ENCODE measurements at places on chromosomes 16 and 17.
A peak's percentile ranks its signal among the peaks of the same experiment; 100 is the strongest.

DNA sequence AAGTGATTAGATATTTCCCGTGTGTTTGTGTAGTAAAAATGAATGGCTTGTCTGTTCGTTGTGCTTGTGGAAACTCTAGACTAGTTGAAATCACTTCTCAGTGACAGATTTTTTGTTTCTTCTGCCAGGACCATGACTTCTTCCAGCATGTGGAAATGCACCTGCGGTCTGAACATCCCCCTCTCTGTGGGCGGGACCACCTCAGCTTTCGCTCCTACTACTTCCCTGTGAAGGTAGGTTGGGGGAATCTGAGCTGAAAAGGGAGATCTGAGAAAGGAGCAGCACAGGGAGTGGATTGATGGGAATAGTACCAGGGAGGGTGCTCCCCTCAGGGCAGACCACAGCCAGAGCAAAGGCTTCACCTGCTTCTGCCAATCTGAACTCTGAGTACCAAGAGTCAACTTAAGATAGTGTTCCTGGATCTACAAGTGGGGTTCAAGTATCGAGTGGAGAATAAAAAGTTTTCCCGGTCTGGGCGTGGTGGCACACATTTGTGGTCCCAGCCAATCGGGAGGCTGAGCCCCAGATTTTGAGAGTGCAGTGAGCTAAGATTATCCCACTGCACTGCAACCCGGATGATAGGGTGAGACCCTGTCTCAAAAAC, 47.5 kb downstream of the SF3B3 start:
- DNase-seq = no peak

DNA sequence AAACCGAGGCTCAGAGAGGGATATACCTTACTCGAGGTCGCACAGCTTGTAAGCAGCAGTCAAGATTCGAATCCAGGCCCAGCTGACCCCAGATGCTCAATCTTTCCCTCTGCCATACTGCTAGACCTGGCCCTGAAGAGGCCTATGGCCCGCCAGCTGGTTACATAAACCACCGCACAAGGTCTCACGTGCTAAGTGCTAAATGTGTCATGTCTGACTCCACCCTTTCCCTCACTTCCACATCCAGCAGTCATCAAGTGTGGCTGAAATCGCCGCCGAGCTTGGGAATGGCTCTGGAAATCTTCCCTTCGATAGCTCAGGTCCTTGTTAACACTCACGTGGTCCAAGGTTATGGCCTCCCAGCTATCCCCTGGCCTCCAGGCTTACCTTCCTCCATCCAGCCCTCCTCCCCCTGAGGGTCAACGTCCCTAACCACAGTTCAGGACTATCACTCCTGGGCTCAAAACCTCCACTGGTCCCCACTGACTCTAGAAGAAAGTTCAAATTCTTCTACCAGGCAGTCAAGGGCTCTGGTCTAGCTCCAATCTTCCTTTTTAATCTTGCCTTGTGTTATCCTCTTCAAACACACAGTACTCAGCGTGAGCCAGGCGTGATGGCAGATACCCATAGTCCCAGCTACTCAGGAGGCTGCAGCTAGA, 3.5 kb downstream of the ZBTB4 start:
- DNase-seq = no peak

DNA sequence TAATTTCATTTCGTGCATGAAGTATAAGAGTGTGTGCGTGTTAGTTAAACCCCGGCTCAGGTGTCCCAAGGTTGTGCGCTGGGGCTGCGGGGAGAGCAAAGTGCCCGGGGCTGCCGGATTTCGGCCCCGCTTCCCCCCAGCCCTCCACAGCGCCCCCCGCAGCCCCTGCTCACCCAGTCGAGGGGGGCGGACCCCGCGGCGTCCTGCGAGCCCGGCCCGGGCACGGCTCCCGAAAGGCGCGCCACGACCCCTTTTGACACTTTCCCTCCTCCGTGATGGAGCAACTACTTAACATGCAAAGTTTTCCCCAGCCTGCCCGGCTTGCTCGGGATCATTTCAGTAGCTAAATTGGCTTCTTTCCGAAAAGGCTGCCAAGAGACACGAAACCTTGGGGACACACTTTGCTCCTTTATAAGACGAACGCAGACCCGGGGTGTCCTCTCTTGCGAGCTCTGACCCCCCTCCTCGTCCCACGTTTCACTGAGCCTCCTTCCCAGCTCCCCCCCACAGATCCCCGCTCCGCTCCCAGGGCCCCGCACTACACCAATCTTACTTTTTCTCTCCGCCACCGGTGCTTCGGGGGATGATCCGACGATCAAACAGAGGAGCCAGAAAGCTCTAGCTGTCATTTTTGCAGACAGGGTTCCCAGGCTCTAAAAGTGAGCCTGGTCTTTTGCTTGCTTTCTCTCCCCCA, 552 bp downstream of the C17orf58 start:
- DNase-seq = no peak

DNA sequence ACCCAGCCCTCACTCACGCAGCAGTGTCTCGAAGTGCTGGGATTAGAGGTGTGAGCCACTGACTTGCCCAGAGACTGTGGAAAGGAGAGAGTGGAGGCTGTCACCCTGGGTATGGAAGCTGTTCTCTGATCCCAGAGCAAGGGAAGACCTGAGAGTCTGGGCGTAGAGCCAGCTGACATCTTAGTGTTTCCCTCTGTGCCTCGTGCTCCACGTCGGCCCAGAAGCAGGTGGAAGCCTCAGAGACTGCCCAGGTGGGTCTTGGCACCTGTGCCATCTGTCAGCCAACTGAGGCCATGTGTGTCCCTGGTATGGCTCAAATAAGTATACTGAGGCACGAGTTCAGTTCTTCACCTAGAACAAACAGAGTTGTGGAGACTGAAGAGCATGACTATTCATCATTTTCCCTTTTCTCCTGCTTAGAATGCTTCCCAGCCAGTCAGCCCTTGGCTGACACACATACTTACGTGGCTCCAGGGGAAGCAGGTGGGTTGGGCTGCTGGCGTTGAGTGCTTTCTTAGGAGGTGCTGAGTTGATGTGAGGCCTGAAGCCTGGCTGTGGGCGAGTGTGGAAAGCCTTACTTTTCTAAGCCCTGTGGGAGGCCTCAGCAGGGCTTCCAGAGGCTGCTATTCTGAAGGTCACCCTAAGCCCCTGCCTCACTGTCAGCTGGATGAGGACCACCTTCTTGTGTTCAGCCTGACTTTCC, 8.1 kb downstream of the CTRL start:
- DNase-seq = no peak

GRCh38 chr17:49566668-49567071, 9.0 kb upstream of the NXPH3 start:
- DNase-seq = no peak

DNA sequence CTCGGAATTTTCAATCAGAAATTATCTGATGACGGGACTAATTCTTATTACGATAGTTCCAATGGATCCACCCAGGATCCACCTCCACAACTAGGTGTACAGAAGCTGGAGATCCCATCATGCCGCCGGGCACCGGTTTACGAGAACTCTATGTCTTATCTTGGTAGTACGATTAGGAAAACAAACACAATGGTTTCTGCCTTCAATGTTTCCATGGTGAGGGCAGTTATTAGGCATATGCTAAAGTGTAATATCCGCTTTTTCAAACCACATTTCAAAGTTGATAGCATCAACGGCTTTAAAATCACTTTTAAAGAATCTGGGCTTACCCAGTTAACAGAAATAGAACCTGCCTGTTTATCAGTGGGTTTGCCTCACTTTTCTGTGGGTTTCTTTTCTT, 705.7 kb downstream of the MAF start:
- DNase-seq = no peak

- no peak for DNase-seq
These were observed 25.1 kb downstream of the C1QTNF1 start for GRCh38 chr17:79048826-79049755.

- no peak for DNase-seq
These were observed 70.6 kb downstream of the MARCHF10 start for GRCh38 chr17:62737513-62737912.

GRCh38 chr17:78972507-78973105, 7.1 kb downstream of the LGALS3BP start:
- no peak for DNase-seq

DNA sequence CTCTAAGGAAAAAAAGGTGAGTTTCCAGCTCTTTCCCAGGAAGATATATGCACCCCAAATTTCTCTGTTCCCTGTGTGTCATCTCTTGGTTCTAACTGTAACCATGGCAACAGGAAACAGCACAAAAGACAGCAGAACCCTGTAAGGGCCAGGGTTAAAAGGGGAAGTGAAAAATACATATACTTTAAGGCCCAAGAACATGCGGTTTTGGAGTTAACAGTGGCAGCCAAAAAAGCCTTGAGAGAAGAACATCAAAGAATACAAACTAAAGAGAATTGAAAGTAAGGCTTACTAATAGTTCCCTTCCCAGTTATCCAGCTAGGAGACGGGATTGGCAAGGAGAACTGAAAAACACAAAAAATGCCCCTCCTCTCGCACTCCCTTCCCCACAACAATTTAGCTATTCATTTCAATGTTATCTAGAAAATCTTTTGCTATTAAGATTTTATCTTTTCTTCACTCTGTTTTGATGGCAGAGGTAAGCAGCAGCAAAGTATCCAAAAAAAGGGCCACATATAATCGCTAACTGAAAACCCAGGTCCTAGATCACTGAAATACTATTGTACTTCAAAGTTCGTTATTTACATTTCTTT, 1.5 kb downstream of the SPOP start:
- DNase-seq = peak; percentile 27

DNA sequence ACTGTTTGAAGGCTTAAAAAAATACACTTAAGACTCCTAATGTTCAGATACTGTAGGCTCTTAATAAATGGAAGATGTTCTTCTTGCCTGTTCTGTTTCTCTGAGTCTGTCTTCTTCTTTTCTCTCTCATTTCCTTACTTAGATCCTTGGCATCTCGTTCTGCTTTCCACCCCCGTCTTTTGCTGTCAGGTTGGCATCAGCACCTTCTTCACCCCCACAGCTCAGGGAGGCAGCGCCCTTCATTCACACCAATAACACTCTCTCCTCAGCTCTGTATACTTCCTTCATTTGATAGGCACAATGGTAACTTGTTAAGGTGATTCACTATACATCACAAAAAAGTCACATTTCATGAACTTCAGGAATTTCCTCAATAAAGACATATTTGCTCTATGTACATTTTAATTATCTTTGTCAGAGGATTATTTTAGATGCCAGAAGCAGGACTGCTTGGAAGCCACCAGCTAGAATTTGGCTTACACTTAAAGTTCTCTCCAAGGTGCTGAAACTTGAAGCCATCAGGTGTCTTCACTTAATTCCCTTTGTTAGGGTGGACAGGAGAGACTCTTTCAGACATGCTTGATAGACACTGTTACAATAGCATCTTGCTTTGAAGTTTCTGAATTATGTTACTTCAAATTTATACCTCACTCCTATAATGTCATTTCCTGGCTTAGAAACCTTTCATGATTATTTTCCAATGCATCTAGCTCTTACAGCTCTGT, 670.1 kb upstream of the C16orf82 start:
- no peak for DNase-seq

DNA sequence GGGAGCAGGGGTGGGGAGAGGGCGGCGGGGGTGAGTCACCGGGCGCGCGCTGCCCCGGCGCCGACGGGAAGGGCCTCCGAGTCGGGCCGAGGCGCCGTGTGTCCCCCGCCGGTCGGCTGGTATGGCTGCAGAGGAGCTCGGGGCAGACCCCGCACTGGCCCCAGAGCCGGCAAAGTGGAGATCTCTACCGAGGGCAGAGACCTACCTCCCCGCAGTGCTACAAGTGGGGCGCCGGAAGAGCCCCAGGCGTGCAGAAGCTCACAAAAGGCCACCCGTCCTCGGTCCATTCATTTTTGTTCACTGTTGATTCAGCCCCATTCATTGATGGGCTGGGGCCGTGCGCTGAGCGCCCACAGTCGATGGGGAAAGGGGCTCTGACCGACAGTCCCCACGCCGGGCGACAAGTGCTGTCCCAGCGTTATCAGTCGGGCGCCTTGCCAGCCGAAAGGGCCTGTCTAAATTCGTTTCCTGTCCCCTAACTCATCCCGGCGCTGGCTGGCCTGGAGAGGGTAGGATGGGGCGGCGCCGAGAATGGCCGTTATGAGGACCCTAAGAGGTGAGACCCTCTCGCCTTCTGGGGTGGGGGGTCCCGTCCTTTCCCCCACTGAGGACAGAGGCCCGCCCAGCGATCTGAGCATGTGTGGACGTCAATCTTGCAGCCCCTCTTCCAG, 709 bp upstream of the ENO3 start:
- no peak for DNase-seq

- no peak for DNase-seq
These were observed 1.0 kb upstream of the GLG1 start for GRCh38 chr16:74607962-74608356.

- no peak for DNase-seq
These were observed 2.2 kb downstream of the SEPTIN12 start for GRCh38 chr16:4785758-4786433.

- no peak for DNase-seq
These were observed 9.9 kb upstream of the CMTM4 start for GRCh38 chr16:66706506-66706880.

GRCh38 chr16:64507240-64508024, 614.4 kb downstream of the CDH11 start:
- DNase-seq = no peak

- DNase-seq = no peak
These were observed 12.1 kb downstream of the CD300A start for GRCh38 chr17:74478420-74479100.

DNA sequence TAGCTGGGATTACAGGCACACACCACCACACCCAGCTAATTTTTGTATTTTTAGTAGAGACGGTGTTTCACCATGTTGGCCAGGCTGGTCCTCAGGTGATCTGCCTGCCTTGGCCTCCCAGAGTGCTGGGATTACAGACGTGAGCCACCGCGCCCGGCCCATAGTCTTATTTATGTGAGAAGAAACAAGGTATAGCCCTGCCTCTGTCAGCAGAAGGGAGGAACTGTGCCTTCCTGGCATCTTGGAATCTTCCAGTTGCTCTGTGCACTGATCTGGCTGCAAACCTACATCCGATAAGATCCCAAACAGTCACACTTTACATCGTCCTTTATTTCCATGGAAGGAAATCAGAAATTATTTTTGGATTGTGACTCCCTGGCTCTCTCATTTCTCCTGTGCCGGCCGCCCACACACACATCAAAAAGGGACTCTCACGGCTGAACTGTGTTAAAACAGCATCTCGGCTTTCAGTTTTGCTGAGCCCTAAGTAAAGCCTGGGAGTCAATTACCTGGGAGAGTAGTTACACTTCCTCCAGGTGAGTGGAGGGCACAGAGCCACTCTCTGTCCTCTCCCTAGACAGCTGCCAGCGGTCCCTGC, 23.3 kb downstream of the WIPI1 start:
- no peak for DNase-seq

GRCh38 chr17:45225051-45225700, 3.5 kb downstream of the FMNL1 start:
- no peak for DNase-seq
